Suppressor macrophage treated with lipopolysaccharide for 4 hours (primary cell): ENCODE measurements at places on chromosomes 2 and 18.

GRCh38 chr2:189648846-189649509 lies 12.3 kb upstream of the ASNSD1 start:
- DNase-seq, result no peak

DNA sequence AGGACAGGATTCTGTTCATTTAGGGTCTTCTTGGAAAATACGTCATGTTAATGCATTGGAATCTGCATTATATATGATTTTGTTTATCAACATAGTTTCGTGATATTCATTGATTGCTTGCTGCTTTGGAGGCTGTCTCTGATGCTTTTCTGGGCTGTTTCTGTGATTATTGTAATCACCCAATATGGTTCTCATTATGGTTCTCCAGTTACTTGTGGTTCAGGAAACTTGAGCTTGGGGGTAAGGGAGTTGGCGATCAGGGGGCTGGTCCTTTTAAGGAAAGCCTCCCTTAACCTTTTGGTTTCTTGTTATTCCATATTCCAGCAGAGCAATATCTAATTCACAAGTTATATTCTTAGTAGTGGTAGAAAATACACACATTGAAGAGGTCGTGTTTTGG lies 17.4 kb upstream of the STON1 start:
- DNase-seq, result no peak

GRCh38 chr2:58631986-58632385 lies 390.9 kb upstream of the FANCL start:
- DNase-seq, result no peak

DNA sequence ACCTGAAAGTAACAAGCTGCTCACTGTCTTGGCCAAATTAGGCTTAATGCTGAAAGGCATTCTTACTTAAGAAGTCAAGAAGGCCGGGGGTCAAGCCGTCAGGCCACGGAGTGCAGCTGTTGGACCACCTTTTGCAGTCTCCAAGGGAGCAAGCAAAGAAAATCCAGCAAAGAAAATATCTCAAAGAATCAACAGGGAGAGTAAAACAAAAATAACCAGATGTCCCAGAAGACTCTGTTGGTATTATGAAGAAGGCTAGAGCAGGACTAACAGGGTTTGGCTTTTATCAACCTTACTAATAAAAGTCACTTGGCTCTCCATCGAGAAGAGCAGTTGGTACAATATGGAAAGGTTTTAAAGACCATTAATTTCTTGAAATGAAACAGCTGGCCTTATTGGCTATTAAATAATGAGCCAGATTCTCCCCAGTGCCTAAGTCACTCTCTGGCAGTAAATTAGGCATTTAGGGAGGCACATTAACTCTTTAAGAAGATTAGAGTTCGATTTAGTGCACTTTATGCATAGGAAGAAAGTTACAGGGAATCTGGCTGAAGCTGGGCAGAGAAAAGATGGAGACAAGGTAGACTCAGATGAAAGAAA lies 110.8 kb upstream of the NRP2 start:
- DNase-seq, result no peak

DNA sequence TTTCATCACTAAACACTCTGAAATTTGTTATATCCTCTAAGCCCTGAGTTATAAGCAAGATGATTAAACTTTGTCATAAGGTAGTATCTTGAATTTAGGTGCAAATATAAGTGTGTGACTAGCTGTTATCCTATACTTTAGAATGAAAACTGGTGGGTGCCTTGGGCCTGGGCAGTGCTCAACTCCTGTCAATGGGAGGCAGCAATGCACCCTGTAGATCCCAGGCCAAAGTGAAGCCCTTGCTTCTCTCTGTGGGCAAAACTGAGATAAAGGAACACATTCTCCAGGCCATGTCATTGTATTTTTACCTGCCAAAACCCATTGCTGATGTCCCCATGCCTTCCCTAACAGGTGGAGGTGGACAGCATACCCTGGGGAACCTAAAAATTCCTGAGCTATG lies 525.2 kb downstream of the TNS1 start:
- no peak for DNase-seq

GRCh38 chr18:57951999-57952774 lies 91.8 kb upstream of the NEDD4L start:
- DNase-seq, result no peak

DNA sequence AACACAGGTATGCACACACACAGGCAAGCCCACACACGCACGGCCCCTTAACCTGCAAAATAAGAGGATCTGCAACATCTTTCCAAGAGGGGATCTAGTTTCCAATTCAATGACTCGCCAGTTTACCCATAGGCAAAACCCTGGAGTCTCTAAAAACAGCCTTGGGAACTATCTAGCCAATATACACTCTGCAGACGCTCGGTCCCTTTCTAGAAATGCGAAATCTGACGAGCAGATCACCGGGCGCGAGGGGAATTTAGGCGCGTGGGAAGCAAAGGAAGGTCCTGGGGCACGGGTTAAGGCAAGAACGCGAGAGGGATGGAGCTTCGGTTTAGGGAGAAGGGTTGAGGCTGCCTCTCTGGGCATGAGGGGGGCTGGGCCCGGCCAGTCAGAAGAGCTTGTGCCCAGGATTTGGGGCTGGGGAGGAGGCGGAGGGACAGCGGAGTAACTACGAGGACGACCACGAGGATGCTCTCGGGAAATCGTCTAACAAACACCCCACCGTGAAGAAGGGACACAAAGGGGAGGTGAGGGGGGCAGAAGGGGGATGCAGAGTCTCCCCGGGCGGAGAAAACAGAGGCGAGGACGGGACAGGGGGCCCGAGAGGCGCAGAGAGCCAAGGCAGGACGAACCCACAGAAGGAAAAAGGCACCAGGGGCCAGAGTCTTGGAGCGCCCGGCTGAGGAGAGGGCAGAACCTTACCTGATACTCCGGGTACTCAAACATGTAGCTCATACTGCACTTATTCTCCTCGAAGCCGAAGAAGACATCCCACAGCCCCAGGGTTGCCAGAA lies 542 bp downstream of the PGAP1 start:
- DNase-seq, result peak; percentile 56

DNA sequence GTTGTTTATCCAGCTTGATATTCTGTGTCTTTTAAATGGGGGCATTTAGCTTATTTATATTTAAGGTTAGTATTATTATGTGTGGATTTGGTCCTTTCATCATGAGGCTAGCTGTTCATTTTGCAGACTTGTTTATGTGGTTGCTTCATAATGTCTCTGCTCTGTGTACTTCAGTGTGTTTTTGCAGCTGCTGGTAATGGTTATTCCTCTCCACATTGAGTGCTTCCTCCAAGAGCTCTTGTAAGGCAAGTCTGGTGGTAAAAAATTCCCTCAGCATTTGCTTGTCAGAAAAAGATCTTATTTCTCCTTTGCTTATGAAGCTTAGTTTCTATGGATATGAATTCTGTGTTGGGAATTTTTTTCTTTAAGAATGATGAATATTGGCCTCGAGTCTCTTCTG lies 47.8 kb upstream of the NT5C1B start:
- DNase-seq, result no peak

DNA sequence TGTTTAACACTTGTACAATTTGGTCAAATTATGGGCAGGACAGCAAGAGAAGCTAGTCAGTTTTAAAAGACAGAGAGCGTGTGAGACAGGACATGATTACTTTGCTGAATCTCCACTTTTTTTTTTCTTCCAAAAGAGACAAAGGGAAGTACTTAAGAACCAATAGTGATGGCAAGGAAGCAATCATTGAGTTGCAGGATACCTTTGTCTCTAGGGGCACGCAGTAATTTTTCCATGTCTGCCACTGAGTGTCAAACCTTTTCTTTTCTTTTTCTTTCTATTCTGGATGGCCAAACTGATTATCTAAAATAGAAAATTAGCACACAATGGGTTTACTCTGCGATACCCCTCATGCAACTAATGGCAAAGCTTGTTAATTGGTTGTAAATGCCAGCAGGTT lies 533.0 kb downstream of the PLCL1 start:
- no peak for DNase-seq

DNA sequence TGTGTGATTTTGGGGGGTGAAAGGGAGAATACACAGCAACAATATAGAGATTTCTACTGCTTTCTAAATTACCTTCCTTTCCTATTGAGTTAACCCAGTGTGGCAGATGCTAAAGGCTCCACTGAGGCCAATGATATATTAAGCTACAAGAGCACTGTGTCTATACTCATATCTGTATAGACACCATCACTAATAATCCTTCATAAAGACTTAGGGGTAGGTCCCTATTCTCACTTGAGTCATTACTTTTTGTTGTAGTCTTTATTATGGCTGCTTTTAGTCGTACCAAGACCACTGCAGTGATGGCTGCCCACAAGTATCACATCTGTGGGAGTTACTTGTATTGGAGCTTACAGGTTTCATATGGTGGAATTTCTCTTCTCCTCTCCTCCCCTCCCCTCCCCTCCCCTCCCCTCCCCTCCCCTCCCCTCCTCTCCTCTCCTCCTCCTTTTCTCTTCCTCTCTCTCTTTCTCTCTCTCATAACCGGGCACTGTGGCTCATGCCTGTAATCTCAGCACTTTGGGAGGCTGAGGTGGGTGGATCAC lies 637.6 kb downstream of the ADCYAP1 start:
- no peak for DNase-seq

DNA sequence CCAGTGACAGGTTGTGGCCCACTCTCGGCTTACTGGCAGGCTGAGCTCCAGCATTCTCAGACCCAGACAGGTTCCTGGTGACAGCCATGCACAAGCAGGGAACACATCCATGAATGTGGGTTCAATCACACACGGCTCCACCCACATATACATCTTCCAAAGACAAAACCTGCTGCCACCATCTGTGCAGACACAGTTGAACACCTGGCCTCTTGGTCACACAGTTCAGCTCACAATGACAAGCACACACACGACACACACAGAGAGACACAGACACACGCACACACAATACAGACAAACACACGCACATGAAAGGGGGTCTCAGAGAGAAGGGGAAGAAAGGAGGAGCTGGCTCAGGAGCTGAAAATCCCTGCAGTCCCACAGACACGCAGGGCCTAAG lies 32.1 kb upstream of the PTMA start:
- DNase-seq, result no peak

GRCh38 chr2:181812106-181812743 lies 79.3 kb upstream of the ITPRID2 start:
- DNase-seq, result peak; percentile 14

- no peak for DNase-seq
These were observed 35.5 kb downstream of the TGIF1 start for GRCh38 chr18:3485153-3486149.

DNA sequence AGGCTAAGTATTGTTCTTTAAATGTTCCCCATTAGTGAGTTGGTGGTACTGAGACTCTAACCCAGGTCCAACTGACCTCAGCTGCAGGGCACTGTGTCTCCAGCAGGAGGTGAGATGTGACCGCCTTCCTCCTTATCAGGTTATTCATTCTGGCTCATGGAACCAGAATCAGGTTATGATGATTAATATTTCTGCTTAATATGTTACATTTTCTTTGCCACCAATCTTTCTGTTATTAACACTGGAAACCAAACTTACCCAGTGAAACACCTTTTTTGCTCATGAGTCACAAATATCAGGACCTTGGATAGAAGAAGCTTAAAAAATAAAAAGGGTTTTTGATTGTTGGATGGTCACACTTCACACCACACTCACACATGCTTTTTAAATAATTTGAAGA lies 85.4 kb downstream of the DPP4 start:
- no peak for DNase-seq

DNA sequence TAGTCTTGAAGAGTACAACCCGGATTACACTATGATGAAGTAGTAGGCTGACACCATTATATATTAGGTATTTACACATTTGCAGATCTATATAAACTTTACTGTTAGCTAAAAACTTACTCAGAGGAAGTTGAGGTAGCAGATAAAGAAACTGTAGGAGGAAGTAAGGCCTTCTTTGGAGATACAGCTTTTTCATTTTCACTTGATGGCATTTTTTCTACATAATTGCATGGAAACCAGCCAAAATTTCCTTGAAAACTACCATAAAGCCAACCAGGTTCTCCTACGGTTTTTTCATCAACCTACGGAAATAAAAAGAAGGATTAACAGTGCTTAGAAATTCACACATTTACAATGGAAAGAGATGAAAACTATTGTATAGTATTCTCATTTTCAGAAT lies 86.6 kb downstream of the FAM228A start:
- DNase-seq, result peak; percentile 26

- DNase-seq, result no peak
These were observed 448.3 kb upstream of the SLC14A2 start for GRCh38 chr18:45166836-45167551.

DNA sequence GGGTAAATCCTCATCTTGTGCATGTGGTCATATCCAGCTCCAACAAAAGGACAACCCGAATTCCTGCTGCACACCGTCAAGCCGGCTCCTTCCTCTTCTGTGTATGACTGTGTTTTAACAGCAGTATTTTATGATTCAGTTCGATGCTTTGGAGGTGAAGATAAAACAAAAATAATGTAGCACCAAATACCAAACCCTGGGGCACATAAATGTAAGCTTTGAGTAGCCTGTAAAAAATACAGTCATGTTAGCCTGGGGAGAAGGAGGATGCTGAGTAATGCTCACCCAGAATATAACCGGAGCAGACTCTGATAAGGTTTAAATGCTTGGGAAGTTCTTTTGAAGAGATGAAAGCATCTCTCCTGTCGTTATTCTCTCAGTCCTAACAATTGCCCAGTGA lies 225.0 kb downstream of the SUCLG1 start:
- no peak for DNase-seq

- no peak for DNase-seq
These were observed 28.1 kb upstream of the TMEM247 start for GRCh38 chr2:46451131-46451711.

DNA sequence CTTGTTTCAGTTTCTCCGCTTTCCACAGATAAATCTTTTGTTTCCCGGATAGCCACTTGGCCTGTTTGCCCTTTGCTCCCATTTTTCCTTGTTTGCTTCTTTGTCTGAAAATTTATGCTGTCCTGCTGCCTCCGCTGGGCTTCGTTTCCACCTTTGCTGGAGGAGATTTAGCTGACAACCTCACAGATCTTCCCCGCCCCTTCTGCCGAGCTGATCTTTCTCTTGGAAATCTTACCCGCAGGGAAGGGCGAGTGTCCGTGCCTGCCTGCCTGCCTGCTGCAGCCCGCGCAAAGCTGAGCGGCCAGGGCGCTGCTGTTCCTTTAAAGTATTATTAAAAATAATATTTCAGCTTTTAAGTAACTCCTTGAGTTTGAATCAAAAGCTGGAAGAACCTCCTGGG lies 1.4 kb upstream of the XRCC5 start:
- no peak for DNase-seq

DNA sequence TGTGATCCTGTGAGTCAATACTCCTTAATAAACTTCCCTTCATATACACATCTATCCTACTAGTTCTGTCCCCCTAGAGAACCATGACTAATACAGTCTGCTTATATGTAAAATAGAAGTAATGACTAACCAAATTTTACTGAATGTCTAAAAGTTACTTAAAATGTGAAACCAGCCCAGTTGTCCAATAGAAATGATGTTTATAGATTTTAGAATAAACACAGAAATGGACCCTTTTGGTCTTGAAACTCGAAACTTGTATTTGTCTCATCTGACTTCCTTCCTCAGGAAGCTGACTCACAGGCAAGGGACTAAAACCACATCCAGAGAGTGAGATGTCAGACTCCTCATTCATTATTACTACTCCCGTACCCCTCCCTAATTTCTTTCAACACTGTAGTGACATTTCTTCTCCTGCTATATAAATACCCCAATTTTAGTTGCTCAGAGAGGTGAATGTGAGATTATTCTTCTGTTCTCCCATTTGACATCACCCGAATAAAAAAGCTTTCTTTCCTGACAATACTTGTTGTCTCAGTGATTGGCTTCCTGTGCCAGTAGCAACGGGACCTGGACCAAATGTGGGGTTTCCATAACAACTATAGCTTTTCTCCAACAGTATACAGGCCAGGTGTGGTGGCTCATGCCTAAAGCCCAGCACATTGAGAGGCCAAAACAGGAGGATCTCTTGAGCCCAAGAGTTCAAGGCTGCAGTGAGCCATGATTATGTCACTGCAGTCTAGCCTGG lies 486.0 kb downstream of the ERBB4 start:
- DNase-seq, result peak; percentile 5
